ENCODE measurements at places on chromosomes 12 and 14.
A peak's percentile ranks its signal among the peaks of the same experiment; 100 is the strongest.

- DNase-seq = no peak
These were observed 99.4 kb downstream of the EPS8 start for GRCh38 chr12:15689751-15690191.

GRCh38 chr14:75175677-75176141 is 703 bp downstream of the TMED10 start:
- no peak for DNase-seq

DNA sequence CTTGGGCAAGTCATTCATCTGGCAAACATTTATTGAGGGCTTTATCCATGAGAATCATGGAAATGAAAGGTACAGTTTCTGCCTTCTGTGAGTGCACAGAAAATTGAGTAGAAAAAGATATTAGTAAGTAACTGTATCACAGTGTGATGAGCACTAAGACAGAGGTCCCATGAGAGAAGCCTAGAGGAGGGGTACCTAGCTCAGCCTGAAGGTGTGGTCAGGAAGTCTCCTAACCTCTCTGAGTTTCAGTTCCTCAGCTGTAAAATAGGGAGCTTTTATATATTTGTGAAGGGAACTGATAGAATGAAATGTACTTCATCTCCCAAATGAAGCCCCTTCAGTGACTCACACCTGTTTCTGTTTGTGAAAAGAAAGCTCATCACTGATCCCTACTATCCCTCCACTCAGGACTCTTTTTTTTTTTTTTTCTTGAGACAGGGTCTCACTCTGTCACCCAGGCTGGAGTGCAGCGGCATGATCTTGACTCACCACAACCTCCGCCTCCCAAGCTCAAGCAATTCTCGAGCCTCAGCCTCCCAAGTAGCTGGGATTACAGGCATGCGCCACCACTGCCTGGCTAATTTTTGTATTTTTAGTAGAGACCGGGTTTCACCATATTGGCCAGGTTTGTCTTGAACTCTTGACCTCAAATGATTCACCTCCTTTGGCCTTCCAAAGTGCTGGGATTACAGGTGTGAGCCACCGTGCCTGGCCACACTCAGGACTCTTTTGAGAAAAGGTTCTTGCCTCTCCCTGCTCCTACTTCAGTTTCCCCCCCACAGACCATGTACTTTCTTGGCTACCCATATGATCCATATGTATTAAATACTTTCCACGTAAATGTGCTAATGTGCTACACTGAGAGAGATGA is 93.7 kb upstream of the FUT8 start:
- peak; percentile 56 for DNase-seq

- no peak for DNase-seq
These were observed 40.3 kb downstream of the BRAP start for GRCh38 chr12:111645433-111645832.

DNA sequence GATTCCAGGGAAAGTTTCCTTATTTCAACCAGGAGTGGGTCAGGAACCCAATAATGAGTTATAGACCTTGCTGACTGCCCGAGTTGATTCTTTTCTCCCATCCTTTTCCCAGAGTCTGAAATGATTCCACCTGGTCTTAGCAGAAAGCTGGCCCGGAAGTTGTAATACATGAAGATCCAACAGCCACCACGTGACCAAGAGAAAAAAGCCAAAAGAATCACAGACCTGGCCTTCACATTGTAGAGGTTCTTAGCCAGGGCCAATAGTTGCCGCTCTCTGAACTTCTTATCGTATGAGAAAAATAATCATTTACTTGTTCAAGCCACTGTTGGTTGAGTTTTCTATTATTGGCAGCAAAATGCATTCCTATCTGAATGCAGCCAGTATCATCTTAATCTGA is 161.2 kb upstream of the HMGA2 start:
- DNase-seq = no peak

DNA sequence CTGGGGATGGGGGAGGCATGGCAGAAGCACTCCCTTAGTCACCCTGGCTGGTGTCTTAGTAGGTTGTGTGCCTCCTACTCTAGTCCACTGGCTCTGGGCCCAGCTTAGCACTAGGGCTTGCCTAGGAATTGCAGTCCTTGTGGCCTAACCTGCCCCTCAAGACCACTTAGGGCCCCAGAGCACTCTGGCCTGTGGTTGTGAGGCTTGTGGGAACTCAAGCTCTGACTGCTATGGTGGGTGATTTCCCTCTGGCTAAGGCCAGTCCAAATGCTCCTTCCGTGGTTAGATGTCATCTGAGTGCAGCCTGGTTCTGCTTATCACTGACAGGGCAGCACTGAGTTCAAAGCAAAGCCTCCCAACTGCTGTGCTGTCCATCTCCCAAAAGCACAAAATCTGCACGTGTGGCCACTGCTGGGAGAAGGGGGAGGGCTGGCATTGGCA is 20.2 kb downstream of the FGD4 start:
- no peak for DNase-seq

GRCh38 chr12:58639318-58639934 is 280.9 kb downstream of the LRIG3 start:
- DNase-seq = no peak

- DNase-seq = no peak
These were observed 2.7 kb upstream of the ASB8 start for GRCh38 chr12:48160046-48160445.

DNA sequence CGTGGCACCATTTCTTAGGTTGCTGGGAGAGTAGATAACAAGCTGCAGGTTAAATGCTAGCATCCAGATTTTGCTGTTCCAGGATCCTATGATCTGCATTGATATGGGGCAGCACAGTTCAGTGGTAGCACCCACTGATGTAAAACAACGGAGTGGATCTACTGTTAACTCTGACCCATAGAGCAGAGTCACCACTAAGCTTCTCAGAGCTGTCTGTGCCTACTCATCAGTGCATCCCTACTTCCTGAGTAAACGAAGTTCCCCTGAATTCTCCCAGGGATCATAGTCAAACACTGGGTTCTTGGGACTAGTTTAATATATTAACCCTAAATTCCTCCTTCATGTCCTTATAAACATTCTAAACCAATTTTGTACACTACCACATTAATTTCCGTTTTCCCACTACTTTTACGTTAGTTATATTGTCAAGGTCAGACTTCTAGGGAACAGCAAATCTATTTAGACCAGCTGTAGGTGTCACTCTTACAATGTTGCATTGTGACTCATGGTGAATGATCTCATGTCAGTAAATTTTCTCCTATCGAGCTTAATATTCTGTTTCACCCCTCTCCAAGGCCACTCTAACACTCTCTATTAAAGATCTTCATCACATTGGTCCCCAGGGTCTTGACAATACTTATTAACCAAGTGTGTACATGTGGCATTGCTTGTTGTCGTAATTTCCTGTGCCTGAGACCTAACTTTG is 10.3 kb downstream of the RERGL start:
- no peak for DNase-seq

GRCh38 chr14:80628547-80628946 is 313.0 kb downstream of the CEP128 start:
- DNase-seq = no peak

GRCh38 chr12:115267891-115268290 is 583.9 kb upstream of the TBX3 start:
- DNase-seq = no peak

GRCh38 chr14:78010688-78011087 is 159.5 kb upstream of the NRXN3 start:
- DNase-seq = no peak

DNA sequence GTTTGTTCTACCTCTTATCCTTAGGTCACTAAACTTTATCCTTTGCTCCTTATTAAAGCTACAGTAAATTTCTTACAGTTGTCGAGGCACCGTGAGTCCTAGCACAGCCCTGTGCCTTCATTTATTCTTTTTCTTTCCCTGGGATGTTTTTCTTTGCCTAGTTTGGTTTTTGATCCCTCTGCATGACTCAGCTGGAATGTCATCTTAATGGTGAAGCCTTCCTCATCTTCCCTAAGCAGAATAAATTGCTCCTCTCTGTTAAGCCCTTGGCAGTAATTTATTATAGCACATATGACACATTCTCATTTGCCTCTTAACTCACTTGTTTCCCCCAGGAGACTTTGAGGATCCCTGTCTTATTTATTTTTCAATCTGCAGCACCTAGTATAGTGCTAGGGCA is 16.6 kb downstream of the ACTR10 start:
- no peak for DNase-seq

DNA sequence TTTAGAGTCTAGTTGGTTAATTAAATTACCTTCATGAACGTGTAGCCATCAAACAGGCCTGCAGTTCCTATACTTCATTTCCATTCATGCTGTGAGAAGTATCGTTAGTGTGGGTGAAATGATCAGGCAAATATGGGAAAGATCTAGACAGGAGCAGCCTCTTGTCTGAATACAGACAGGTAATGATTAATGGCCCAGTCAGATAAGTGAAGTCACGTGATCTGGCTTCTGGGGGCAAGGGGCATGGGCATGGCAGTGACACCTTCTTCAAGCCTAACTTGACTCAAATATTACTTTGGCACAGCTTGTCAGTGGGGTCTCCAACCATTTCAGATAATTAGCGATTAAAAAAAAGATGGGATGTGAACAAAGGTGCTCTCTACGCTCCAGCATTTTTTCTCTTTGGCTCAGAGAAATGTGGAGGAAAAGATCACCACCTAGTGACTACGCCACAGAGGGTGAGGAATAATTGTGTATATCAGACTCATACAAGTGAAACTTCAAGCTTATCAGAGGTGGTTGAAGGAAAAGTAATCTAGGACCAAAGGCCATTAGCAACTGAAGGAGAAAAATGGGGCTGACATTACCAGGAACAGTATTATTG is 17.8 kb downstream of the GUCY2C start:
- no peak for DNase-seq

- DNase-seq = no peak
These were observed 116.6 kb downstream of the SLC35F4 start for GRCh38 chr14:57749267-57749666.

- DNase-seq = no peak
These were observed 279.4 kb downstream of the FOXN3 start for GRCh38 chr14:89137526-89138163.

- no peak for DNase-seq
These were observed 50.7 kb downstream of the ZC3H14 start for GRCh38 chr14:88613552-88614010.

- no peak for DNase-seq
These were observed 5.3 kb downstream of the FGF6 start for GRCh38 chr12:4440187-4440941.

DNA sequence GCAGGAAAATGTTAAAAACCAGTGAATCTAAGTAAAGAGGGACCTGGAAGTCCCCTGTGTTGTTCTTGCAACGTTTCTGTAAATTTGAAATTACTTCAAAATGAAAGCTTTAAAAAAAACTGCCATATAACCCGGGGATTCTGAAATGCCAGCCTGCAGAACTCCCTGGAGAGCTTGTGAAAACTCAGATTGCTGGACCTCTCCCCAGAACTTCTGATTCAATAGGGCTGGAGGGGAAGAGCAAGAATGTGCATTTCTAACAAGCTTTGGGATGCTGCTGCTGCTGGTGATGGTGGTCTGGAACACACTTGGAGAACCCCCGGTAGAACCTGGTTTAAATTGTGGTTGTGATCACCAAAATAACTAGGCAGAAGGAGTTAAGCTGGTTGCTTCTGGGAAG is 300.0 kb upstream of the NOS1 start:
- DNase-seq = no peak

DNA sequence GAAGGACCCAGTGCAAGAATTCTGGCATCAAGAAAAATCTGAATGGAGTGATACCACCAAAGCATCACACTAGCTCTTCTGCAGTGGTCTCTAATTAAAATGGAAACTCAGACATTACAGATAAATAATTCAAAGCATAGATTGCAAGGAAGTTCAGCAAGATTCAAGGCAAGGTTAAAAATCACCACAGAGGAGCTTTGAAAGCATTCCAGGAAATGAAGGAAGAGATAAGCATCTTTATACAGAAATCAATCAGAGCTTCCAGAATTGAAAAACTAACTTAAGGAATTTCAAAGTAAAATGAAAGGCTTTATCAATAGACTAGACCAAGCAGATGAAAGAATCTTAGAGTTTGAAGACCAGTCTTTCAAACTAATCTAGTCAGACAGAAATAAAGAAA is 20.4 kb upstream of the GLIPR1 start:
- no peak for DNase-seq

DNA sequence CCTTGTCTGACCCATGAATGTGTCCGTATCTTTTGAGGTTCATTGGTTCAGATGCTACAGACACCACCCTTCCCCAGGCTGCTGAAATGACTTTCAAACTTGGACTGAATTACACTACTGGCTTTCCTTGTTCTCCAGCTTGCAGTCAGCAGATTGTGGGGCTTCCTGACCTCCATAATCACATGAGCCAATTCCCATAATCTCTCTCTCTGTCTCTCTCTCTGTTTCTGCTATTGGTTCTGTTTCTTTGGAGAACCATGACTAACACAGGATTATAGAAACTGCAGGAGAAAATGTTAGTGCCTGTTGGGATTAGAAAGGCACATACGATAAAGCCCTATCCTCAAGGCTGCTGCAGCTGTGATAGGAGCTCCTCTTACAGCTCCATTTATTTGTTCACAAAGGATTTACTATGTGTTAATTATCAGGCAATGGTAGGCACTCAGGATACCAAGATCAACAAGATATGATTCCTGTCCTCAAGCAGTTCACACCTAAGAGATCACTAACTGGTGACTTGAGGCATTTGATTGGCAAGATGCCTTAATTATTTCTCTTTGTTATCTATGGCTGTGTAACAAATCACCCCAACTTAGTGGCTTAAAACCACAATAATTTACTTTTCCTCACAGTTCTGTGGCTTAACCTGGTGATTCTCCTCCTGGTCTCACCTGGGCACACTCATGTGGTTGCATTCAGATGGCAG is 10.2 kb upstream of the NYNRIN start:
- no peak for DNase-seq

- DNase-seq = no peak
These were observed 182.5 kb upstream of the RASSF8 start for GRCh38 chr12:25775968-25776367.

GRCh38 chr14:79101388-79101787 is 931.2 kb downstream of the NRXN3 start:
- no peak for DNase-seq

DNA sequence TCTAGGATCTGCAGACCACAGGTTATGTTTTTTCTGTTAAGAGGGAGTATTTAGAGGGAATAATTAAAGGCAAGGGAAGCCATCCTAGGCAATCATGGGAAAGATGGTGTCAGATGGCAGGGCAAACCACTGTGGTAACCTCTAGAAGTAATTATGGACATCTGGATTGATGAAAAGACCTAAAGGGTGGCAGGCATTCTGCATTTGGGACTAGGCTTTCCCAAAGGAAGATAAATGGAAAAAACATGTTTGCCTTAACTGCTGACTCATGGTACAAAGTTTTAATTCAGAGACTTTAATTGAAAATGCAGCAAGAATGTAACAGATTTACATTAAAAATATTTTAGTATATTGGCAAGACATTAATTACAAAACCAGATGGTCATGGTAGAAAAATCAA is 88.1 kb downstream of the TMEM30B start:
- DNase-seq = no peak

DNA sequence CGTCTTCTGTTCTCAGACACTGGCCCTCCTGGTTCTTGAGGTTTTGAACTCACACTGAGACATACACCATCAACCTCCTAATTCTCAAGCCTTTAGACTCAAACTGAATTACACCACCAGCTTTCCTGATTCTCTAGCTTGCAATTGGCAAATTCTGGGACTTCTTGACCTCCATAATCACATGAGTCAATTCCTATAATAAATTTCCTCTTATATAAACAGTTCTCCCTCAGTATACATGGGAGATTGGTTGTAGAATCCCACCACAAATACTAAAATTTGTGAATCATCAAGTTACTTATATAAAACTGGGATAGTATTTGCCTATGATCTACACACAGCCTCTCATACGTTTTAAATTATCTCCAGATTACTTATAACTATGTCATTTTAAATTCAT is 162.2 kb downstream of the DIO2 start:
- DNase-seq = no peak

GRCh38 chr12:101694986-101695385 is 2.5 kb upstream of the CHPT1 start:
- no peak for DNase-seq
